ENCODE measurements at places on chromosomes 7 and 10. TPM values are rescaled to one million over a fixed set of nuclear protein-coding genes. Genes with fewer than 3 reads are reported as not detected.

The GHITM gene
- 169 TPM for total RNA-seq

The CH25H gene
- 0.14 TPM for total RNA-seq

The IGFBP1 gene
- total RNA-seq, result not detected

The SCART1 gene
- 2.1 TPM for total RNA-seq

The KIF20B gene
- total RNA-seq, result 76.1 TPM

The ZNF485 gene
- total RNA-seq, result 2.8 TPM

The EPHA1 gene
- total RNA-seq, result 1.8 TPM

The PNLIPRP2 gene
- not detected for total RNA-seq

The CFAP69 gene
- 0.39 TPM for total RNA-seq

The FHIP2A gene
- 14.3 TPM for total RNA-seq

The GNAT3 gene
- total RNA-seq, result not detected

The PSMA2 gene
- total RNA-seq, result 189 TPM

DNA sequence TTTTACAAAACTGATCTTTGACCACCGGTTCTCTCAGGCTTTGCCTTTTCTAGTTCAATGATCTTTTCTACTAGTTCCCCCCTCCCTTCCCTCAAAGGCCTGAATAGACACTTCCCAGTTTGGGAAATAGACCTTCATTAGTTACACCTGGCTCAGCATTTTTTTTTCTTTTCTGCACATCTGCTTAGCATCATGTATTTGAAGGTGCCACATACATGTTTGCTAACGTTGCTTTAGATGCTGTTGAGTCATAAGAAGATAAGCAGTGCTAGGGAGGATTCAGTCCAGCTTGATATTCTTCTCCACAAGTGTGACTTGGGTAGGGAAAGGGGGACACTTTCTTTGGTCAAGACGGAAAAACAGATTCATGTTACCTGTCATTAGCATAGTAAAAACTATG lies 78.3 kb downstream of the BICC1 start:
- no peak for DNase-seq

DNA sequence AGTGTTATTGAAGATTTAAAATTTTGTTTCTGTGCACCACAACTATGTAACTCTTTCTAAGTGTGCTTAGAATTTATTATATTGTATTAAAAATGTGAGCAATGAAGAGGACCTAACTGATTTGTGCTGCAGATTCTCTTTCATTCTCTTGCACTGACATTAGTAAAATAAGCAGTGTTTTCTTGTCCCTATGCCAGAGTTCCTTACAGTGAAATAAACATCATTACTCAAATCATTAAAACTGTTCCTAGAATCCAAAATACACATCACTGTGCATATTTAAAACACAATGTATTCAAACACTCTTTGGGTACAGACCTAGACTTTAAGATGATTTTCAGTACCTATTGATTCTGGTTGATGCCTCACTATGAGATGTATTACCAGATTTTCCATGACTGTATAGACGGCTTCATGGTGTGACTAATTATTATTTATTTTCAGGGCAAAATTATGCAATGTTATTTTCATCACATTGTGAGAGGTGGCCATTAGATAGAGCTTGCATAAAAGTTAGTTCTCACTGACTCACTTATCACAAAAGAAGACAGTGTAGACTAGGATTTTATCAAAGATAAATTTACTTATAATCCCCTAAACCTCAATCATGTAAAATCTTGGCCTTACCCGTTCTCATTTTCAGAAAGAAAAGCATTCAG lies 93.4 kb downstream of the PTPRZ1 start:
- DNase-seq, result no peak

- DNase-seq, result no peak
These were observed 11.6 kb downstream of the GNG11 start for GRCh38 chr7:93933156-93933555.

DNA sequence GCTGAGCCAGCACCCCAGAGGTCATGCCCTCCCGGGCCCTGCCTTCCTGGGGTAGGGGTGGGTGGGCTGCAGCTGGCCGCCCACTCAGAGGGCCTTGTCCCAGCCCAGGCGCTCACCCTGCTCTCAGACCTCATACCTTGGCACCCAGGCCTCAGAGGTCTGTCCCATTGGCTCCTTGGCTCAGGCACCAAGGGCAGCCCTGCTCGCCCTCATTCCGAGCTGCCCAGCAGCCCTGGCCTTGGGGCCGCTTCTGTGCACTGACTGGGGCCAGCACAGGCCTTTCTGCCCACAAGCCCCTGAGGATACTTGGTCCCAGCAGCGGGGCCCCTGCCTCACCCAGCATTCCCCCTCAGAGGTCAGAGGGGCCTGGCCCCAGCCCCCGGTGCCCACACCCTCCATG lies 34.3 kb downstream of the YKT6 start:
- DNase-seq, result no peak

DNA sequence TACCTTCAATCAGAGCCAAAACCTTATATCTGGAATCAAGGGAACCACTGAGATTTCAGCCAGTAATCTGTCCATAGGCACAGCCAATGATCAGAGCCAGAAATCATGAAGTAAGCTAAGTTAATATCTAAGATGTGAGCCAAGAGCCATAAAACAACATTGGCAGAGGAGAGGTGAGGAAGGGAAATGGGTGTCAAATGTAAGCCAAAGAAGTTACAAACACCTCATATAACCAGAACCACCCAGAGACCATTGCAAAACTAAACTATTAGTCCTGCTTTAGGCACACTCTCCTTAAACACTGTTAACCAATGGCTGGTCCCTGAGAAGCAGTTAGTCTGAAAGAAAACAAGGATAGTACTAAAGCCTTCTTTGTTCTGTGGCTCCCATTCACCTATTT lies 173.1 kb downstream of the HPSE2 start:
- DNase-seq, result no peak

GRCh38 chr7:105782391-105783042 lies 93.9 kb downstream of the ATXN7L1 start:
- no peak for DNase-seq

GRCh38 chr10:48457949-48458661 lies 146.8 kb downstream of the ARHGAP22 start:
- DNase-seq, result no peak

DNA sequence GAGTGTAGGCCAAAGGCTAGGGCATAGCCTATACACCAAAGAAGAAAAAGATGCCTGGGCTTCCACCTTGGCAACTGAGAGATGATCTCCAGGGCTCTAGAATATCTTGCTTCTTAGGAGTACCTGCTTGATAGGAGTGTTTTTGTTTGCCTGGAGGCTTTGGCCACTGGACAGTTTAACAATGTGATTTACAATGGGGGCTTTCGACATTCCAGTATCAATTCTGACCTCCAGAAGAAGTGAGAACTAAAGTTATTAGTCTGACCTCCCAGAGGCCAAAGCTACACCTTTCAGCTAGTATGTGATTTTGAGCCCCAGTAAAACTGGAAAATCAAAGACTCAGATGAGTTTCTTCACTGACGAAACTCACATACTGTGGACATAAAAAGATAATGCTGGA lies 96.1 kb downstream of the JMJD1C start:
- DNase-seq, result no peak

DNA sequence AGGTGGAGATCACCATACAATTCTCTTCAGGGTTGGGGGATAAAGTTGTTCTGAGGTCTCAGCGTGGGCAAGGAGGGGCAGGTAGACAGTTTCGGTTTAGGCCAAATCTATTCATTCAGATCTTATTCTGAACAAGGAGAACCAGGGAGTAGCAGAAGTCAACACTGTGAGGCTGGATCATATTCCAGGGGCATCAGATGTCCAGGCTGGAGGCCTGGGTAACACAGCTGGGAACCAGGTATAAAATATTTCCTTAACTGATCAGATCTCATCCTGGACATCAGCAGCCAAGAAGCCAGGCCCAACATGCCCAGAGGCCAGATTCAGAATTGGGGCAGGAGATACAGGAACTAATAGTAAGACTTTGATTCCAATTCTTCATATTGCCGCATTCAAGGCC lies 19.2 kb upstream of the FLNC start:
- DNase-seq, result no peak

GRCh38 chr7:79877874-79878465 lies 256.7 kb upstream of the GNAI1 start:
- no peak for DNase-seq

DNA sequence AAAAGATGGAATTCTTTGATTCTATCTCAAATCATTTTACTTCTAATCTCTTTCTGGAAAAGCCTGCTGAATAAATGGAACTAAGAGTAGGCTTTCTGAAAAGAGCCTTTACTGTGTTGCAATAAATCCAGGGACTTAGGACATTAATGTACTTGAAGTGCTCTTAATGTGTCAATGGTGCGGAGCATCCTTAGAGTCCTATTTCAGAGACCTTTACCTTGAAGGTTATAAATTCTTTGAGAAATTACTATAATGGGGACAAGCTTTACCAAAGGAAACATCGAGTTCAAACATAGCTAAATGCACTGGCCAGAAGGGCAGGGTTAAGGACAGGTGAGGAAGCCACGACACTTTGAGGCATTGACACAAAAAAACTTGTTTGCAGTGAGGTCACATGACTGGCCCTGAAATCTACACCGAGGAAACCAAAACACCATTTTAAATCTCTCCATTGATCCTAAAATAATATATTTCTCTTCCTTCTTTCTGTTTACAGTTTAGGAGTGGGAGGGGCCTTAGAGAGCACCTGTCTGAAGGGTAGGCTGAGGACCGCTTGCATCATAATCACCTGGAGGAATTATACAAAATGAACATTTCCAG lies 48.1 kb upstream of the EXOC6 start:
- DNase-seq, result no peak

DNA sequence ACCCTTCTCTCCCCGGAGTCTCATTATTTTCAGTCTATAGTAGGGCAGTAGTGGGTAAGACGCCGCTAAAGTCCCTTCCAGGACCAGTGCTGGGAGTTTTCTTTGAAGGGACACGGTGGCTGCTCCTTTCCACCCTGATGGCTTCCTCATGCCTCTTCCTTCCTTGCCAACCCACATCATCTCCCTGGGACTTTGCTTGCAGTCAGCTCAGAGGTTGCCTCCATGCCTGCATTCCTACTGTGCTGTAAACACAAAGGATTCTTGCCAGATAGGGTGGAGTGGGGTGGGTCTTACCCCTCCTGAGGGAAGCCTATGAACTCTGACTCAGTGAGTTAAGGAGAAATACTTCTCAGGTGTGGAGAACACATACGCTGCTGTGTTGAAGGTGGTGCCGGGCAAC lies 59.9 kb upstream of the IGFBP3 start:
- no peak for DNase-seq

DNA sequence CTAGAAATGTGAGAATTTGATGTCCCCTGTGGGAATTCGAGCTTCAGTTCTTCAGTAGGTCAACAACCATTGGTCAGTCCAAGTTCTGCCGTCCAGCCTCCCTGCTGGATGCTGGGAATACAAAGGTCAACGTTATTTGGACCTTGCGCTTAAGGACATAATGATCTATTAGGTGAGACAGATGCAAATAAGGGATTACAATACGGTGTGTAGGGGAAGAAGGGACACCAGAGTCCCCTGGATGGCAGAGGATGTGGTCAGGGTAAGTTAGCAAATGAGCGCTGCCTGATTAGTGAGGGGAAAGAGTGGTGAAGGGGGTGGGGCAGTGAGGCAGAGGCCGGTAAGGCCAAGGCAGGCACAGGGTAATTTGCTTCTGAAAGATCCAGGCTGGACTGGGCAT lies 16.2 kb downstream of the CCNY start:
- no peak for DNase-seq

DNA sequence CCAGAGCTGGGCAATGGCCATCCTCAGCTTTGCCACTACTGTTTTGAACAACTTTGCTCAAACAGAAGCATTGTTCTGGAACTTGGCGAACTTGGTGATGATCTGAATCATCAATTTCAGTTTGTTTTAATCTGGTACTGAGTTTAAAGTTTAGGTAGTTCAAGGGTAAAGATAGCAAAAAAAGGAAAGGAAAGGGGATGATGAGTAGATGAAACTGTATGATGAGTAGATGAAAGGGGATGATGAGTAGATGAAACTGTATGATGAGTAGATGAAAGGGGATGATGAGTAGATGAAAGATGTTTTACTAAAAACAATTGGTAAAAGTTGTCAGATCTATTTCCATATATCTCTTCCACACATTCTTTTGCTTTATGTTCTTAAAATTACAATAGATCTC lies 737.0 kb downstream of the LRMDA start:
- peak; percentile 6 for DNase-seq

- no peak for DNase-seq
These were observed 516.3 kb upstream of the MKI67 start for GRCh38 chr10:128642502-128642901.

GRCh38 chr7:130277763-130278643 lies 11.3 kb downstream of the CPA2 start:
- no peak for DNase-seq

- DNase-seq, result no peak
These were observed 2.4 kb upstream of the DENND10 start for GRCh38 chr10:119101366-119102098.

GRCh38 chr10:4754143-4754542 lies 71.9 kb upstream of the AKR1E2 start:
- DNase-seq, result no peak

GRCh38 chr10:133277277-133277992 lies 767 bp upstream of the ADAM8 start:
- no peak for DNase-seq

DNA sequence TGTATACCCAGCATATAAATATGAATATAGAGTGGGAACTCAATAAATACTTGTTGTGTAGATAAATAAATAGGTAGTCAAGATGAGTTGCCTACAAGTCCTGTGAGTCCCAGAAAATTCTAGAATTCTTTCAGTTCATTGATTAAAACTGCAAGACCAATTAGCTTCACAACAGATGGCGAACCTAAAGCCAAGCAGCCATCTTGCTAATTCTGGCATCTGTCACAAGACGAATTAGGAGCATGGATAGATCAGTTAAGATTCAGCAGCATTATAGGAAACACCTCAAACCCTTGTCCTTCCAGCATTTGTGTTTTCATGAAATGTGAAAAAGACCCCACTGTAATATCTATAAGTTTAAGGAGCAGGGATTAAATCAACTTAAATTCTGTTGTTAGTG lies 552.7 kb downstream of the MAGI2 start:
- DNase-seq, result no peak

DNA sequence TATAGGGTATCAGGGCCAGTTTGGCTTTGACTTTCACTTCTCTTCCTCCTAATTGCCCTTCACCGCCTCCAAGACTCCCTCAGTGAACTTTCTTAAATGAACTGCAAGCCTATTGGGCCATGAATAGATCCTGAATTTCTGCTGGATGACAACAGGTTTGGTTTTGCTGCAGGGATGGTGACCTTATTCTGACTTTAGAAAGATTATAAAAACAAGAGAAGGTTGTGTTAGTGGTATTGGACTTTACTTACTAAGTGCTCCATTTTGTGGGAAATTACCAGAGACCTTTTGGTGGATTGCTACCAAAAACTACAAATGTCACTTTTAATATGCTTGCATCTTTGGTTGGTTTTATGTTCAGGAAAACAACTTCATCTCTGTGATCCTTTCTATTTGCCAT lies 11.5 kb upstream of the LIPA start:
- no peak for DNase-seq

- no peak for DNase-seq
These were observed 1.6 kb downstream of the PANK1 start for GRCh38 chr10:89643431-89643811.

DNA sequence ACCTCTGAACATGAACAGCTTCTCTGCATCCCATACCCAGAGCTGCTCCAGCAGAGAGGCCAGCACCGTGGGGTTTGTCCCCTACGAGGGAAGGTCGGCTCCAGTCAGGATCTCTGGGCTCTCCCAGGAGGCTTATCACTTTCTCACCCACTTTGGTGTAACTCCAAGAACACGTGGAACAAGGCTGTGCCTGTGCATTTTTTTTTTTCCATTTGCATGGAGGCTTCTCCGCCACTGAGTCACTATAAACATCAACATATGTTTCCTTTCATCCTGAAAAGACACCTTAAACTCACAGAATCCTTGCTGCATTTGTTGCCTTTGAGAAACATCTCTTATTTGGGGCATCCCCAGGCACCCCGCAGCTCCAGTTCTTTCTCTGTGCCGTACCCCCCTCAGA lies 29.4 kb upstream of the ECHDC3 start:
- DNase-seq, result no peak

GRCh38 chr10:70757856-70758255 lies 27.3 kb downstream of the TBATA start:
- DNase-seq, result no peak
